CD8-positive, alpha-beta memory T cell (primary cell): ENCODE measurements at places on chromosomes 3 and 15. TPM values are rescaled to one million over a fixed set of nuclear protein-coding genes. Genes with fewer than 3 reads are reported as not detected.

- no peaks in the 10 kb centered on the region for H3K36me3 ChIP-seq
- no peaks in the 10 kb centered on the region for H3K27me3 ChIP-seq
- no peak overlapping the region for H3K27ac ChIP-seq
- DNase-seq = no peak
These were observed 3.4 kb upstream of the RFTN1 start for GRCh38 chr3:16516695-16517481.

- peak; percentile 34 for DNase-seq
- no peak overlapping the region for H3K27ac ChIP-seq
- no peaks in the 10 kb centered on the region for H3K36me3 ChIP-seq
- no peak overlapping the region for H3K4me3 ChIP-seq
- no peaks in the 10 kb centered on the region for H3K27me3 ChIP-seq
These were observed 48.6 kb downstream of the SEMA3G start for GRCh38 chr3:52396011-52396906.

DNA sequence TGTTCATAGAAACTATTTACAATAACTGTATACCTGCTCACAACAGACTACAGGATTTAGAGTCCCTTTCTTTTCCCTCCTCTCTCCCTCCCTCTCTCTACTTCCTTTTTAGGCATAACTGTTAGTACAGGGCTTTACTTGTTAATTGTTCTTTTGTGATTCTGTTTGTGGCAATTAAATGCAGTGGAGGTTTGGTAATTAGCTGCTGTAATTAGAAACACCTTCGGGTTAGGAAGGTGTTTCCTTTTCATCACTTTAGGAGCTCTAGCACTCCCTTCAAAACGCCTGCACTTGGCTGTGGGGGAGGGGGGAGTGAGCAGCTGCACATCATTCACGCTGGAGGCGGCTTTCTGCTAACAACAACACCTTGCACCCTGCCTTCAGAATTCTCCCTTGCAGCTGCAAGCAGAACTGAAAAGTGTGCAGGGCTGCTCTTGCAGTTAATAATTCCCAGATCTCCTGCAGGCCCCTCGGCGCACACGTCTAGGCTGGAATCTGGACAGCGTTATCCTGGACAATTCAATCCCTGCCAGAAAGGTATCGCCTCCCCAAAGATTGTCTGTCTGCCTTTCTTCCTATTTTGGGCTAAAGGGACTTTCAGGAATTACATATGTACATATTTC lies 242.6 kb upstream of the RGMA start:
- no peak for DNase-seq
- H3K27me3 ChIP-seq = peaks cover 3% of the 10 kb centered on the region
- no peaks in the 10 kb centered on the region for H3K36me3 ChIP-seq
- no peak overlapping the region for H3K27ac ChIP-seq
- H3K4me3 ChIP-seq = no peak overlapping the region

- DNase-seq = no peak
- H3K4me3 ChIP-seq = no peak overlapping the region
- no peaks in the 10 kb centered on the region for H3K36me3 ChIP-seq
- no peak overlapping the region for H3K27ac ChIP-seq
These were observed 527.1 kb upstream of the GOLIM4 start for GRCh38 chr3:168622795-168623194.

DNA sequence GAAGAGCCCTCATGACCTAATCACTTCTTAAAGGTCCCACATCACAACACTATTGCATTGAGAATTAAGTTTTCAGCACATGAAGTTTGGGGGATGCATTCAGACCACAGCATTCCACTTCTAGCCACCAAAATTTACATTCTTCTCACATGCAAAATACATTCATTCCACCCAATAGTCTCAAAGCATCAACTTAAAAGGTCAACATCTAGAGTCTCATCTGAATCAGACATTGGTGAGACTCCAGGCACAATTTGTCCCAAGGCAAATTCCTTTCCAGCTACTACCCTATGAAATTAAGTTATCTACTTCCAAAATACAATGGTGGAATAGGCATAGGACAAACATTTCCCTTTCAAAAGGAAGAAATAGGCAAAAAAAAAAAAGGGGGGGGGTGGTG lies 64.9 kb downstream of the PLSCR2 start:
- no peak for DNase-seq
- no peaks in the 10 kb centered on the region for H3K36me3 ChIP-seq
- H3K4me3 ChIP-seq = no peak overlapping the region
- no peaks in the 10 kb centered on the region for H3K27me3 ChIP-seq

- peaks cover 31% of the 10 kb centered on the region for H3K36me3 ChIP-seq
- H3K4me3 ChIP-seq = no peak overlapping the region
- no peak overlapping the region for H3K27ac ChIP-seq
- H3K27me3 ChIP-seq = no peaks in the 10 kb centered on the region
- peaks cover 88% of the 10 kb centered on the region for H3K4me1 ChIP-seq
These were observed 6.6 kb downstream of the ISG20 start for GRCh38 chr15:88645171-88646087.

Gene THRB
- total RNA-seq = not detected
